Activated naive CD8-positive, alpha-beta T cell treated with anti-CD3 and anti-CD28 coated beads, Interleukin-2, amount 10 ng/mL, durations not matched to agents 7 days and 5 days (primary cell): ENCODE measurements at places on chromosomes 16 and 17.

- DNase-seq = no peak
Observed at GRCh38 chr17:61442136-61442775, 10.0 kb upstream of the TBX4 start.

GRCh38 chr16:3625911-3626732, 14.7 kb upstream of the SLX4 start:
- no peak for DNase-seq

GRCh38 chr16:76931186-76931585, 259.8 kb upstream of the MON1B start:
- DNase-seq = no peak

GRCh38 chr16:66326991-66327513, 39.4 kb upstream of the CDH5 start:
- DNase-seq = no peak
